Omental fat pad (tissue), 4 donors: ENCODE measurements at places on chromosomes 7 and 10. TPM values are rescaled to one million over a fixed set of nuclear protein-coding genes. Genes with fewer than 3 reads are reported as not detected.

KIAA1549 gene
- total RNA-seq: 1.6 TPM

TDRD1 gene
- 0.46 TPM for total RNA-seq

ERLIN1 gene
- 31.7 TPM for total RNA-seq

DNA sequence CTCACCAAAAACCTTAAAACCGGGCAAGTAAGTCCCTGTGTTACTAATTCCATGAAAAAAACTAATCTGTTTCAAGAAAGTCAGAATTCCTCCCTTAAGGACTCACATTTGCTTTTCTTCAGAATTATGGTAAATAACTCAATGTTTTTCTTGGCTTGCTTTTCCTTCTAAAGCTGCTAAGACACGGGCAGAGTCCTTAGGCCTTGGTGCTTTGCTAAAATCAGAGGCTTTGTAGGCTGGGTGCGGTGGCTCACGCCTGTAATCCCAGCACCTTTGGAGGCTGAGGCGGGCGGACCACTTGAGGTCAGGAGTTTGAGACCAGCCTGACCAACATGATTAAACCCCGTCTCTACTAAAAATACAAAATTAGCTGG is 32.0 kb downstream of the GNA12 start:
- no peak for DNase-seq

GRCh38 chr10:27746397-27747095 is 927 bp upstream of the MKX start:
- no peak for DNase-seq

DNA sequence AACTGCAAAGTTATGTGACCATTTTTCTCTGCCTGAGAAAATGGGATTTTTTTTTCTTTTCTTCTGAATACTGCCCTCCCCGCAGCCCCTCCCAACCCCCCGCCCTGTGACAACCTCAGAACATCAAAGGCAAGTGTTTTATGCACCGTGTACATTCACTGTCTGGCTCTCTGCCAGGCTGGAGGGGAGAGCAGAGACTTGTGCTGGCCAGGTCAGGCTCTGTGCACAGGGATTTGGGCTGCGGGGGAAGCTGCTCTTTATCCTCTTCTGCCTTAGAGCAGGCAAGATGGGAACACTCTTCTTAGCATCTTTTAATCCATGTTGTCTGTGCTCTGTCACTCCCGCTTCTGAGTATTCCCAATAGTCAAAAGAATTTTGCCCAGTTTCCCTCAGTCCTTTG is 195.1 kb downstream of the CCSER2 start:
- no peak for DNase-seq
